ENCODE measurements at places on chromosomes 11 and 22.

DNA sequence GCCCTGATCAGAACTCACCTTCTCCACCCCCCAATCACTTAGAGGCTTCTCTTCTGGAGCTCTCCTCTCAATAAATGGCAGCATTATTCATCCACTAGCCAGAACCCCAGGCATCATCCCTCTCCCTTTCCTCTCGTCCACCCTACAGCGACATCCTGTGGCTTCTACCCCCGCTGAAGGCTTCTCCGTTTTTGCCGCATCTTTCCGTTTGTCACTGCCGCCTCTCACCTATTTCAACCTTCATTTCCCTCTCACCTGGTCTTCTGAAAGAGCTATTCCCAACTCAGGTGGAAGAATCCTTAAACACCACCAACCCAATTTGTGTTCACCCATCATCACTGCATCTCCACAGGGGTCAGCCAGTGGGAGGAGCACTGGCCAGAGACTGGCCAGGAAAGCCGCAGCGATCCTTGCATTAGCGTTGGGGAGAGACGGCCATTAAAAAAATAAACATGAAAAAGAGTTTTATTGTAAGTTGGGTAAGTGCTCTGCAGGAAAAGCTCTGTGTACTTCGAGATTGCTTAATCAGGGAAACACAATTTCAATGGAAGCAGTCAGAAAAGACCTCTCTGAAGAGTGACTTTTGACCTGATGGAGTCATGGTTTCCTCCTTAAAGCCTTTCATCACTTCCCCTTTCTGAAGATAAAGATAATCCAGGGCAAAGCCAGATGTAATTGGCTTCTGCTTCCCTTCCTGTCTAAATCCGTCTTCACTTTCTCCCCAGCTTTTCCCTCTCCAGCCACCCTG, 36.7 kb downstream of the SPATA19 start:
- no peak for DNase-seq

- no peak for DNase-seq
Observed at GRCh38 chr22:50204571-50204970, 3.8 kb downstream of the SELENOO start.

- no peak for DNase-seq
Observed at GRCh38 chr11:13261591-13262061, 16.0 kb upstream of the BMAL1 start.

- peak; percentile 54 for DNase-seq
Observed at GRCh38 chr22:40452730-40453487, 82.5 kb downstream of the SGSM3 start.

DNA sequence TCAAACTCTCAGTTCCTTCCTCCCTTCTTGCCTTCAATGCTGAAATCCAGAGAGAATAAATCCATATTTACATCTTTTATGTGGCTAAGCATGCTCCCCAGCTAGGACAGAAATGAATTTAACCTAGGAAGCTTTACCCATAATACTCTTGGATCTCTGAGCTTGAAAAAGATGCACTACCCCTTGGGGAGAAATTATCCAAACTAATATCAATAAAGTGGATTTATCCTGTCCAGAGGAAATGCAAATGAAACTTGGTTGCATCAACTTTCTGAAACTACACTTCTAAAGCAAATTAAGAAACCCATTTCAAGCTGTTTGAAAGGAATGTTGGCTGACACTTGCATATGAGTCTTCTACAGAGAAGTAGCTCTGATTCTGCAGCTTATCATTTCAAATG, 347.9 kb downstream of the TTC28 start:
- no peak for DNase-seq

GRCh38 chr11:128462922-128463321, 124.4 kb downstream of the ETS1 start:
- DNase-seq, result no peak

DNA sequence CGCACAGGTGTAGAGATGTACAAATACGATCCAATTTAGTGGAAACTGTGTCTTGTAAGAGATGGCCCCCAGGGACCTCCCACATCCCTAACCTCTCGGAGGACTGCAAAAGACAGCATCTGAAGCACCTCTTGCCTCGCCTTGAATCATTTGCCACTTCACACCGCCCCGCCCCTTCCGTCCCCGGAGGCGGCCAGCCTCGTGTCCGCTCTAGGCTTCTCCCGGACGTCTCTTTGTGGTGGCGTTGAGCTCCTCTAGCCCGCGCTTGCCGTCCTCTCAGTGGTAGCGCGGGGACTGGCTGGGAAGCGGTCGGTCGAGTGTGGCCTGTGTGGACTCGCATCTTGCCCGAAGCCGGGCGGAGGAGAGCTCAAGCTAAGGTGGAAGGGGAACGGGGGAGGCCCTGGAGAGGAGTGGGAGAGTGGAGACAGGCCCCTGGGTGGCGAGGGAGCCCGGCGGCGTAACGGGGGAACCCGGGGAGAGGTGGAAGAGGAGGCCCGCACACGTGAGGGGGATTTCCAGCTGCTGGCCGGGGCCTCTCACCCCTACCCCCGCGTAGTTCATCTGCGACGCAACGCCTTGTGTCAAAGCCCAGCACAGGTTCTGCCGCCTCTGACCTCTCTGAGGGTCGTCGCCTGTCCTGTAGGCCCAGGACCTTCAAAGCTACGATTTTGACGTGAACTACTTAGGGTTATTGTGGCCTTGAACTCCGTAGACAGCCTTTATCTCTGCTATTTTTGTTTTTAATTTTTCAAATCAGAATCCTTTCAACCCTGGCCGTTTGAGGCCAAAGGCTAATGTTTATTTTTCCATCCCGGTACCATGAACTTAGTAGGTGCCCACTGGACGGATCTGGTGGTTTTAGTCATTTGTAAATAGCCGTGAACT, at the start of gene ARL14EP:
ARL14EP (plus strand) TSS at position 279 of the 885 bp plus-strand sequence. CDS start 7,845 bp downstream, outside the sequence.
- peak; percentile 96 for DNase-seq

- DNase-seq, result no peak
Observed at GRCh38 chr11:92671081-92671480, 298.4 kb upstream of the MTNR1B start.

DNA sequence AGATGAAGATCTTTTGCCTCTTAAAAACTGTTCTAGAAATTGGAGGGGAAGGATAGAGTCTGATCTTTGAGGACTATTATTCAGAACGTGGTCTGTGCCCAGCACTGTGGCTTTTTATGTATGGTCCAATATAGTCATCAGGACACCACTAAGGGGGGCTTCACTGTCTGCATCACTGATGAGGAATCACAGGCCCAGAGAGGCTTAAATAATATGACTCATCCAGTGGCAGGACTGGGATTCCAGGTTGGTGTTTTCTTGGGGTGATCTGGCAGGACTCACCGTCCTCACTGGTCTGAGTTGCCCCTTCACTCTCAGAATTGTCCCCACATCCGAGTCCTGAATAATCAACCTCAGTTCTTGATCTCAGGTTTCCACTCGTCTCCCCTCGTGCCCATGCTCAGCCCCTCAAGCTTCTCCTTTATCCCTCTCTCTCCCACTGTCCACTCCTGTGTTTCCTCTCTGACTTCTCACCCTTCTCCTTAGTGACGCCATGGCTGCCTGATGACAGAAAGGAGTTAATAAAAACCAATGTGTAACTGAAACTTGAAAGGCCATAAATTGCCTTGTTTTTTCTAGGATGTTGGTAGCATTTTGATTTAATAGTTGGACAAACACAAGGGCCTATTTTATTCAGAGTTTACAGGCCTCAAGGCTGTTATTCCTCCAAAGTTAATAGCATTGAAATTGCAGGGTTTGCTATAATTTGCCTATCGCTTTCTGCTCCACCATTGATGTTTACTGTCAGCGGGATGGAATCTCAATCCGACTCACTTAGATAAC, 95.7 kb upstream of the NNMT start:
- no peak for DNase-seq

- DNase-seq, result no peak
Observed at GRCh38 chr11:69695581-69695980, 8.2 kb downstream of the FGF19 start.

DNA sequence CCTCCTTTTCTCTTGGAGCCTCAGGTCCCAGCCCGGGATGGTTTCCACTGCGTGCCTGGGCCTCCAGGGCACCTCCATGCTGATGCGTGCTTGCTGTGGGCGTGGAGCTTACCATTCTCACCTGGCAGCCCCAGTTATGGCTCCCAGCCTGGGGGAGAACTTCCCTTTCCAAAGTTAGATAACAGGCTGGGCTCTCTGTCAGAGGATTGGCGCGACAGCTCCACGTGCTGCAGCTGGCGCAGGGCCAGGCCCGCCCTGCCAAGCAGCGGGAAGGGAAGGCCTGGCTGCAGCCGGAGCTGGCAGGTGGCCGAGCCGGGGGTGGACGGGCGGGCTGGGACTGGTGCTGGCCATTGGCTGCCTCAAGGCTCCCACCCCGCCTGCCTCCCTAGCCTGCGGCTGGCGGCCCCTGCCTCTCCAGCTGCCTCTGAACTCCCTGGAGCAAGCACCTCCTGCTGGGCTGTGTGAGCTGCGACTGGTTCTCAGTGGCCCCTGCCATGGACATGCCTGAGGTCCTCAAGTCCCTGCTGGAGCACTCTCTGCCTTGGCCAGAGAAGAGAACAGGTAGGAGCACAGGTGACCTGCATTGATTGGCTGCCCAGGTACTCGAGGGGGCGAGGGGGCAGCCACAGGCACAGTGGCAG, 14.6 kb upstream of the TEF start:
- DNase-seq, result peak; percentile 94

DNA sequence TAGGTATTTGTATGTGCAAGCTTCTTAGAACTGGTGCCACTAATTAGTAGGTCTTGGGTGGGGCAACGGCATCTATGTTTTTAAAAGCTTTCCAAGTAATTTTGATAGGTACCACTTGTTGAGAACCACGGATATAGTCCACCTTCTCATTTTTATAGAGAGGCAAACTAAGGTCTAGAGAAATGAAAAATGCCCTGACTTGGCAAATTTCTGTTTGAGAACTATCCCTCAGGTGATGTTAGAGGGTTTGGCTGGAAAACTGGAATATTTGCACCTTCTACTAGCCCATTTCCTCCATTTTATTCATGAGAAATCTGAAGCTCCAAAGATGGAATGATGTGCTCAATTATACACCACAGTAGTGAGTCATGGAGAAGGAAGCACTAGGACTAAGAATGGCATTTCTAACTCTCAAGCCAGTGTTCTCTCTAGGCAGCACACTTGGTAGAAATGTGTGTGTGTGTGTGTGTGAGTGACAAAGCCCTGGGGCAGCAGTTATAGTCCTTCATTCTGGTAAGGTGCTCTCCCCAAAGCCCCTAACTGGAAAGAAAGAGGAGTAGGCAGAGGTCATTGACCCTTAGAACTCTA, 1.8 kb upstream of the TMEM86A start:
- no peak for DNase-seq

GRCh38 chr22:17637490-17638181, 921 bp upstream of the BCL2L13 start:
- DNase-seq, result no peak

- peak; percentile 60 for DNase-seq
Observed at GRCh38 chr11:60762851-60763691, 6.4 kb downstream of the MS4A15 start.

GRCh38 chr11:128468111-128468510, 119.2 kb downstream of the ETS1 start:
- DNase-seq, result no peak

DNA sequence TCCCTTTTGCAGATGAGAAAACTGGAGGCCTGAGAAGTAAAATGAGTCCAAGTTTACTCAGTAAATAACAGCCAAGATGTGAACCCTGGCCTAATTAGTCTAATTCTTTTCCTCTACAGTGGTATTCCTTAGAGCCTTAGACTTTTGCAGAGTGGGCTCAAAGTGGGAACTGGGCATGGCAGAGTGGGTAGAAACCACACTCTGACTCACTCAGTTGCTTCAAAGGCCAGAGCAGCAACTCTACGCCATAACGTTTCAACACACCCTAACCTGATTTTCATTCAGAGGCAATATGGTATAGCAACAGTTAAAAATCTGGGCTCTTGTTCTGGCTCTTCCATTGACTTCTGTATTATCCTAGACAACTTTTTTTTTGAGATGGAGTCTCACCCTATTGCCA, 2.8 kb downstream of the THRSP start:
- no peak for DNase-seq

DNA sequence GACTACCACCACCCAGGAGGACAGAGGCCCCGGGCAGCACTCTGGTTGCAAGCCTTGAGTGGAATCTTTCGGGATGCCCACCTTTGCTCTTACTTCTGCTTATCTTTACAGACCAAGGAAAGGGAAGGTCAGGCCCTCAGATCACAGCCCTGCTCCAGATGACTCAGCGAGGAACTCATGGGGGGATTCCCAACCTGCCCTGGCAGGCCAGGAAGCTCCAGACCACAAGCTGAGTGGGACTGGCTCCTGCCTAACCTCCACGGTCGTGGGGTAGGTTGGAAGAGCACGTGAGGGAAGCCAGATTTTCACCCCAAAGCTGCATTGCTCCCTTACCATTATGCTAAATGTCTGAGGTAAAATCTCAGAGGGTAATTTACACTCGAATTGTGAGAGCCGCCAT, 11.8 kb downstream of the TBC1D10A start:
- DNase-seq, result peak; percentile 21

DNA sequence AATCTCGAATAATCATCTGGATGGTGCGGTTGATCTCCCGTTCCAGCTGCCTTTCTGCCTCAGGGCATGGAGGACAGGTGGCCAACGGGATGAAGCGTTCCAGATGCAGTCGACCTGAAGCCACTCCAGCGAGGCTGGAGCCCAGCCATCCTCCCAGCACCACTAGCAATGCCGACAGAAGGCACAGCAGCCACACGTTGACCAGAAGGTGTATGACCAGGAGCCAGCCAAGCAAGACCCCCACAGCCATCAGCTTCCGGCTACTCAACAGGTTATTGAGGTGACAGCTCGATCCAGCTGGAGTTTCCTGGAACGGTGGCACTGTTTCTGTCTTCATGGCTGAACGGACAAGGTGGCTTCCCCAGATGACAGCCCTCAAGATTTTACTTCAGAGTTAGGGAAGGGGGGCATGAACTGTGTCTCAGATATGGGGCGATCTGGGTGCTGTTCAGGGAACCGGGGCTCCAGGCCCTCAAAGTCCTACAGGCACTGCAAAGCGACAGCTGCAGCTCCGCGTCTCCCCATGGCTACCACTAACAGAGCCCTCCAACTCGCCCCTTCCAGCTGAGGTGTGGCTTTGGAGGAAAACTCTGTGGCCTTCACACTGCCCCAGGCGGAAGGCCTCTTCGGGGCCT, 559 bp downstream of the SNX19 start:
- DNase-seq, result no peak

- DNase-seq, result no peak
Observed at GRCh38 chr11:125331357-125332035, 164.6 kb downstream of the FEZ1 start.

DNA sequence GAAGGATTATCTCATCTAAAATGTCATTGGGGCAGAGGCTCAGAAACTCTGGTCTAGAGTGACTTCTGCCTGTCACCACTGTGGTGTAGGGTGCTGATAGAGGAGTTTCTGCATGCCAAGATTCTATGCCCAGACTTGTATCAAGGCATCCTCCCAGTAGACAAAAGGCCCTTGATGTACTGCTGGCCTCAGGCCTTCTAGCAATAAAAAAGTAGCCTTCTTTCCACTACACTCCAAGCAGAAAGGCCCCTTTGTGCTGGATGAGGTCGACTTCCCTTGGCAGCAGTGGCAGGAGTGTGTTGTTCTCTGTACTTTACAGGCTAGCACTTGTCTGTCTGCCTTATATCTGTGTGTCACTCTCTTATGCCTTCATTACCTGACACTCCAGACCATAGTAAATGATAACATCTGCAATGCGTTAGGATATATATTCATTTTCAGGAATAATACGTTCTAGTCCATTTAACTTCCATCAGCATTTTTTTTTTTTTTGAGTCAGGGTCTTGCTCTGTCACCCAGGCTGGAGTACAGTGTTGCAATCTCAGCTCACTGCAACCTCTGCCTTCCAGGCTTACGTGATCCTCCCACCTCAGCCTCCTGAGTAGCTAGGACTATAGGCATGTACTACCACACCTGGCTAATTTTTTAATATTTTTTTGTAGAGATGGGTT, 49.5 kb upstream of the RRM1 start:
- peak; percentile 46 for DNase-seq

Measured in hematopoietic multipotent progenitor cell treated with erythropoietin and hydrocortisone succinate and interleukin-3 and kit ligand, for 6 days (in vitro differentiated cells).